Naive thymus-derived CD8-positive, alpha-beta T cell (primary cell): ENCODE measurements at places on chromosomes 1 and 21. TPM values are rescaled to one million over a fixed set of nuclear protein-coding genes. Genes with fewer than 3 reads are reported as not detected.

Gene DISC1
- total RNA-seq = 9.0 TPM

DNA sequence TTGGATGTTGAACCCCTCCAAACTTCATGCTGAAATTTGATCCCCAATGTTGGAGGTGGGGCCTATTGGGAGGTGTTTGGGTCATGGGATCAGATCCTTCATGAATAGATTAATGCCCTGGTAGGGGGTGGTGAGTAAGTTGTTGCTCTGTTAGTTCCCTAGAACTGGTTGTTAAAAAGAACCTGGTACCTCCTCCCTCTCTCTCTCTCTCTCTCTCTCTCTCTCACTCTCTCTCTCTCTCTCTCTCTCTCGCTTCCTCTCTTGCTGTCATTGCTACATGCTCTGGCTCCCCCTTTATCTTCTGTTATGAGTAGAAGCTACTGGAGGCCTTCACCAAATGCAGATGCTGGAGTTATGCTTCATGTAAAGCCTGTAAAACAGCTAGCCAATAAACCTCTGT is 498.2 kb upstream of the NR5A2 start:
- no peak for DNase-seq

- DNase-seq = no peak
These were observed 118.1 kb upstream of the POGK start for GRCh38 chr1:166721145-166721544.

GRCh38 chr1:243746751-243747150 is 103.3 kb downstream of the AKT3 start:
- DNase-seq = no peak

DNA sequence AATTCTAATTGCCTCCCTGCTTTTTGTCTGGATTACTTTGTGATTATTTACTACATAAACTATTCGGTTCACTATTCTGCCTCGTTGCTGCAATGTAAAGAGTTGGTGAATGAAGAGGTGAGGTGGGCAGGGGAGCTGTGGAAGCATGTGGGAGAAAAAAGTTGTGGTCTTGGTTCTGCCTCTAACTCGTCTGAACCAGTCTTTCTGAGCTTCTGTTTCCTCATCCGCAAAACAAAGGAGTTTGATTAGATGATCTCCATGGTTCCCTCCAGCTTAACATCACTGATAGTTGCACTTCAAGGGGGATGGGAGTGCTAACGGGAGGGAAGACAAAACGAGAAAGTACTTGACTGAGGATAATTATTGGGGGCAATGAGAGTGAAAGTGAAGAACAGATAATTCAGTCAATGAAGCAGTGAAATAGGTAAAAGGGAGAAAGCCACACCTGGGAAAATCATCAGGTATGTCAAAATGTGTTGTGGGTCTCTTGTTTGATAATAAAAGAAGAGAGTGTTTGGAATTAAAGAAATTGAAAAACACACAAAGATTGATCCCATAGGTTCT is 26.2 kb upstream of the UHMK1 start:
- DNase-seq = no peak

DNA sequence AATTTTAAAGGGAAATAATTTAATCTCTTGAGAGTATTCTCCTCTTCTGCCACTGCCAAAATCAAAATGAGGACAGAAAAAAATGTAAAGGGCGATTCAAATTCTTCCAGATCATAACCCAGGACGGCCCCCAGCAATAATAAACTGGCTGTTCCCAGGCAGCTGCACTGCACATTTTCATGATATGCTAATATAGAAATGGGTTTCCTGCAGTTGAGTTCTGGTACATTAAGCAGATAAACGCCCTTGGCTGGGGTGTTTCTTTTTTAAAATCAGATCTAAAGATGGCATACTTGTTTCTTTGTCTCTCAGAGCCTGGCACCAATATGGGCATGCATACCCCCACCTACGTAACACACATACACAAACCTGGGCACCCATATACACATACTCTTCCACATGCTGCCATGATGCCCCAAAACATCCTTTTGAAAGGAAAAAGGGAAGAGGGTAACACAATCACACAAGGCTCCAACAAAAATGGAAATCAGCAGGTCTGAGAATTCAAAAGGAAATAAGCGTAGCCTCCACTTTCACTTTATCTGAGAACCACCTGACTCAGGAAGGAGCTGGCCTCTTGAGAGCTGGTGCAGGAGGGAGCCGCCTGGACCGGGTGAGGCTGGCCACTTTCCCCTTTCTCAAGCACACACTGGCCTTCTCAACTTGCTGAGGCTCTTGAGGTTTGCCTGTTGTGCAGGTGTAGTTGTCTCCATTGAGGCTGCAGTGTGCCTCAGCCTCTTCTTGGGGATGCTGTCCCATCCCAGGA is 653.4 kb downstream of the KIF26B start:
- no peak for DNase-seq

GRCh38 chr1:25758466-25759070 is 41.4 kb upstream of the SELENON start:
- DNase-seq = no peak

GRCh38 chr1:154212083-154212482 is 6.0 kb upstream of the CFAP141 start:
- DNase-seq = no peak
